ENCODE measurements at places on chromosomes 2 and 18. TPM values are rescaled to one million over a fixed set of nuclear protein-coding genes. Genes with fewer than 3 reads are reported as not detected.
A peak's percentile ranks its signal among the peaks of the same experiment; 100 is the strongest.

DNA sequence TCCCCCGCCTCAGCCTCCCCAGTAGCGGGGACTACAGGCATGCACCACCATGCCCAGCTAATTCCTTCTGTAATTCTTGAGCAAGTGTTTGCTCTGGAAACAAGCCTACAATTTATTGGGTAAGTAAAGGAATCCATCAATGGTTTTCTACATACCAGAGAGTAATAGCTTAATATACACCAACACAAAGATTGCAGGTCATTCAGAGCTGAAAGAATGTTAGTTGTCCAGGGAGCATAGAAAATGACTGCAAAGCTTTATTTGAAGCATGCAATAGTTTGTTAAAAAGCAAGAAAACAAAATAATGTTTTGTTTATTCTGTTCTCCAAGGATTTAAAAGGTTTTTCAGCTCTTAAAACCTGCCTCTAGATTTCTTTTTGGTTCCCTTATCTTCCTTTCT, 5.6 kb downstream of the IDH1 start:
- no peak overlapping the region for H3K27ac ChIP-seq
- no peak overlapping the region for H3K4me3 ChIP-seq
- no peaks in the 10 kb centered on the region for H3K27me3 ChIP-seq
- peaks cover 25% of the 10 kb centered on the region for H3K4me1 ChIP-seq
- no peak for DNase-seq

- no peak overlapping the region for H3K27ac ChIP-seq
- H3K4me3 ChIP-seq: no peak overlapping the region
- H3K27me3 ChIP-seq: no peaks in the 10 kb centered on the region
- no peaks in the 10 kb centered on the region for H3K36me3 ChIP-seq
Observed at GRCh38 chr2:105786231-105787230, 41.8 kb downstream of the NCK2 start.

DNA sequence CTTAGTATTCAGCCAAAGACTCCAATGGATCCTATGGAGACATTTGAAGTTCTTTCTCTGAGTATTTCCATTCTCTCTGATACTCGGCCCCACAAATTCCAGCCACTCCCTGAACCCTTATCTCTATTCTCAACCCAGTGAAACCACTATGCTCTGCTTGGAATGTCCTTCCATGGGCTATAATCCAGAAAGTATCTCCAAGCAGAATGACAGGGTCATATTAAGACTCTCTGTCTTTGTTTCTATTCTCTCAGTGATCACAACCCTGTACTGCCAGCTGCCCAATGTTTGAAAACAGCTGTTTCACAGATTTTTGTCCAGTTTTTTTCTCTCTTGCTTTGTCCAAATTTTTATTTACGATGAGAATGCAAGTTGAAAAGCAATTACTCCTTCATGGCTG, 21.9 kb downstream of the CHMP3 start:
- H3K27me3 ChIP-seq: no peaks in the 10 kb centered on the region
- no peak overlapping the region for H3K27ac ChIP-seq
- DNase-seq: no peak
- H3K36me3 ChIP-seq: no peaks in the 10 kb centered on the region
- H3K4me1 ChIP-seq: peaks cover 29% of the 10 kb centered on the region

GRCh38 chr2:52597346-52597745, 1170.3 kb upstream of the CHAC2 start:
- DNase-seq: no peak
- no peaks in the 10 kb centered on the region for H3K4me1 ChIP-seq
- no peak overlapping the region for H3K27ac ChIP-seq
- no peaks in the 10 kb centered on the region for H3K27me3 ChIP-seq
- H3K36me3 ChIP-seq: no peaks in the 10 kb centered on the region
- H3K4me3 ChIP-seq: no peak overlapping the region

DNA sequence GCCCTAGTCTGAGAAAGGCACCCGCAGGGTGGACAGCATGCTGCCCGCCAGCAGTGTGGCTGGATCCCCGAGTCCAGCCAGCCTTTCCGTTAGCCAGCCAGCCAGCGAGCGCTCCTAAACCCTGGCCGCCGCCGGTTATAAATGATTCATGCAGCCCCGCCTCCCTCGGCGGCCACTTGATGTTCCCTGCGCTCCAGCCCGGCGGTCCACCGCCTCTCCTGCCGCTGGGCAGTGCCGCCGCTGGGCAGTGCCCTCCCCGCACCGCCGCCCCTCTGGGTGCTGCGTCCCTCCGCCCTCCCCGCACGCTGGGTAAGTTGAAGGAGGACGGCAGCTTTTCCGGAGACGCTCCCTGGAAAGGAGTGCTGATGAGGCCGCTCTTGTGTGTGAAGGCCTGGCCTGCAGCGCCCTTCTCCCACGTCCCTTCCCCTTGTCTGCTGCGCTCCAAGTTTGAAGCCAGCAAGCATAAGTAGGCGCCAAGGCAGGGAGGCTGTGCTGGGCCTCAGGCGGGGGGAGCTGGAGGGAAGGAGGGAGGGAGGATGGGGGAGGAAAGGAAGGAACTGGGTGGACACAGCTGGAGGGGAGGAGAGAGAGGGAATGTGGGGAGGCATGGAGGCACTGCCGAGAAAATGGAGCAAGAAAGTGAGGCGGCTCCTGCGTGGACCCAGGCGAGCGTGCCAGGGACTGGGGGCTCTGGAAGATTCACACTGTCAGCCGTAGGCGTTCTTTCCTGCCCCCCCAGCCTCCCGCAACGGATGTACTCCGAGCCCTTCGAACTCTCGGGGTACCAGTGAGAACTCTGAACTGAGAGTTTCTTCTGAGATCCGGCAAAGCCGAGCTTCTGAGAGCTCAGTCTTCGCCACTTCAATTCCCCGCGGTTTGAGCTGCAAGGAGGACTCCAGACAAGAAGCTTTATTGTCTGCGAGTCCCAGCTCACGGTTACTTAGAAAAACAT, 131.9 kb downstream of the GLI2 start:
- peaks cover 14% of the 10 kb centered on the region for H3K27me3 ChIP-seq
- peak overlapping the region; percentile 50 for H3K4me3 ChIP-seq
- peak; percentile 71 for DNase-seq
- H3K27ac ChIP-seq: peak overlapping the region; percentile 71
- H3K4me1 ChIP-seq: peaks cover 16% of the 10 kb centered on the region

Gene TMEM247
- not detected for total RNA-seq

GRCh38 chr18:68150961-68151360, 563.9 kb downstream of the TMX3 start:
- no peak overlapping the region for H3K4me3 ChIP-seq
- H3K4me1 ChIP-seq: no peaks in the 10 kb centered on the region
- no peaks in the 10 kb centered on the region for H3K36me3 ChIP-seq
- no peaks in the 10 kb centered on the region for H3K27me3 ChIP-seq
- H3K27ac ChIP-seq: no peak overlapping the region
